Upper lobe of left lung (tissue), 6 donors: ENCODE measurements at places on chromosomes 5 and 9. TPM values are rescaled to one million over a fixed set of nuclear protein-coding genes. Genes with fewer than 3 reads are reported as not detected.

The LHX3 gene
- total RNA-seq, result not detected

- DNase-seq, result no peak
These were observed 91.7 kb downstream of the SPATA31D1 start for GRCh38 chr9:82080265-82080664.

DNA sequence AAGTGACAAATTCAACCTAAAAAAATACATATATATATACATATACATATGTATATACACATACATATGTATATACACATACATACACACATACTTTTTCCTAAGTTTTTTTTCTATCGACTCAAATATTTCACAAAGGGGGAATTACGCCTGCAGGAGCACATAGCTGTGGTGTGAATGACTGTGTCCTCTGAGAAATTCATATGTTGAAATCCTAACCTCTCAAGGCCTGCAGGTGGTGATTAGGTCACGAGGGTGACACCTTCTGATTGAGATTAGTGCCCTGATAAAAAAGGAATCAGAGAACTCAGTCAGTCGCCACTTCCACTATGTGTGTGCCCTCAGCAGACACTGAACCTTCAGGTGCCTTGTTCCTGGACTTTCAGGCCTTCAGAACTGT lies 248.7 kb downstream of the SEMA5A start:
- DNase-seq, result no peak

GRCh38 chr5:77832938-77833337 lies 56.8 kb upstream of the TBCA start:
- DNase-seq, result no peak

The RPL7A gene
- 1,468 TPM for total RNA-seq

DNA sequence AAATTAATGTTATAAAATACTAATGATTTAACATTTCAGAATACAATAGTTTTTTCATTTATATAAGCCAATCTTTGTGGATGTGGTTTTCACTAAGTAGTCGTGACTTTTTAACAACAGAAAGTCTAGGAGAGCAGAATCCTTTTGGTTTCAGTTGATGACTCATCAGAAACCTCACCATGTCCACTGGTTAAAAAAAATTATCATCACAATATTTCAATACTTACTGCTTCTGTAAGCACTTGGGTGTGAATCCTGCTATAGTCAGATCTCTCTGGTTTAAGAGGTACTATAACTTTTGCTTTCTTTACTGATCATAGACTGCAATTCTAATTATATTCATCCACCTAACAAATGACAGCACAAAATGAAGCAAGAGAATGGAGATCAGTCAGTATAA lies 77.2 kb downstream of the MRPS30 start:
- no peak for DNase-seq

DNA sequence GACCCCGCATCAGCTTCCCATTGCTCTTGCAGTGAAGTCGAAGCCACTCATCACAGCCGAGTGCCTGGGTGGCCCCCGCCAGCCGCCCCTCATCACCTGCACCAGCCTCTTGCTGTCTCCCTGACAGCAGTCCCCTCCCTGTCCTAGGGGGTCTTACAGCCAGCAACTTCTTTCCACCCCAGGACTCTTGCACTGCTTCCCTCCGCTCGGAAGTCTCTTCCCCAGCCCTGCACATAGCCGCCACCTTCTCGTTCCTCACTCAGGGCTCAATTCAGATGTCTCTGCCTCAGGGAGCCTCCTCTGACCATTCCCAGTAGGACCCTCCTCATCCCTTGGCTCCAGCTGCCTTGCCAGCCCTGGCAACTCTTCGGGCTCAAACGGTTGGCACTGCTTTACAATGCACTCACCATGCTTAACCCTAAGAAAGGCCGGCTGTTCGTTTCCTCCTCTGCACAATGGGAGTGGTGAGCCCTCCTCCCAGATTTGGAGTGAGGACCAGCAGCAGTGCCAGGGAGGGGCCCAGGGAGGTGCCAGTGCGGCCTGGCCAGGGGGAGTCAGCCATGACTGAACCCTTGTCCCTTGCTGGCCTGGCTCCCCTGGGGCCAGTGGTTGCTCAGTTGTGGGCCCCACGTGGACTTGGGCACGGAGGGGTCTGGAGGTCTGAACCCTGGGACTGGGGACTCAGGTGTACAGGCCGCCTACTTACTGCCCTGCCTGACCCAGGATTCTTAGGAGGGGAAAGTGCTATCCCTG lies 6.1 kb downstream of the TCF7 start:
- no peak for DNase-seq

GRCh38 chr9:32589083-32589723 lies 16.2 kb upstream of the NDUFB6 start:
- DNase-seq, result no peak

DNA sequence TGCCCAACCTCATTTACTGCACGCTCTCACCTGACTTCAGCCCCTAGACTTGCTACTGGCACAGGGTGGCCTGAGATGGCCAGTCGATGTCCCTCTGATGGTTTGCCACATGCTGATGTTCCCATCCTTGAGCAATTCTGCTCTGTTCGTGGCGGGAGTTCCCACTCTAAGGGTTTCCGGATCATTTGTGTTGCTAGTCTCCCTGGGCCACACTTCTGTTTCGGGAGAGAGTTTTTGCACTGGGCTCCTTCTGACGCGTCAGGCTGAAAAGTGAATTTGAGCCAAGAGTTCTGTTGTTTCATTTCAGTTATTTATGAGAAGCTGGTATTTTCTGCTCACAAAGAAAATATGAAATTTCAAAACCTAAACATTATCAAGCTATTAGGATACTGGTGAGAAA lies 597.7 kb downstream of the BNC2 start:
- no peak for DNase-seq

DNA sequence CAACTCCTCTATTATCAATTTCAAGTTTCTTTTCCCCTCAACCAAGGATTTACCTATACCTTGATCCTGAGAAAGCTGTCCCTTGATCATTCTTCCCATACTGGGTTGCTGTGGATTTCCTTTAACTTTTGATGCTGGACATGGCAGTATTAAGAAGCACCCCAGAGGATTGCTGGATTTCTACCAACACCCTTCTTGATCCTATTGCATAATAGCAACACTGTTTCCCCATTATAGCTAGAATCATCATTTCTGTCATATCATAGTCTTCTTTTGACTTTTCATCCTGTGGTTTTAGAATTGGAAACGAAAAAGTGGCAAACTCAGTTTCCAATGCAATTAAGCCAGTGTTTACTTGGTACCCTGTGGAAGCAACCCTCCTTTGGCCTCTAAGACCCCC lies 154.9 kb downstream of the ARRDC3 start:
- DNase-seq, result no peak

DNA sequence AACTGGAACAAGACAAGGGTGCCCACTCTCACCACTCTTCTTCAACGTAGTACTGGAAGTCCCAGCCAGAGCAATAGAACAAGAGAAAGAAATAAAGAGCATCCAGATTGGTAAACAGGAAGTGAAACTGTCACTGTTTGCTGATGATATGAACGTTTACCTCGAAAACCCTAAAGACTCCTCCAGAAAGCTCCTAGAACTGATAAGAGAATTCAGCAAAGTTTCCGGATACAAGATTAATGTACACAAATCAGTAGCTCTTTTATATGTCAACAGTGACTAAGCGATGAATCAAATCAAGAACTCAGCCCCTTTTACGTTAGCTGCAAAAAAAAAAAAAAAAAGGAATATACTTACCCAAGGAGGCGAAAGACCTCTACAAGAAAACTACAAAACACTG lies 306.6 kb downstream of the PLK2 start:
- no peak for DNase-seq

The FREM1 gene
- total RNA-seq, result 3.8 TPM

- DNase-seq, result no peak
These were observed 4.0 kb downstream of the PHF19 start for GRCh38 chr9:120872791-120873502.

The PCSK1 gene
- 0.20 TPM for total RNA-seq

GRCh38 chr5:144370273-144370672 lies 199.6 kb downstream of the KCTD16 start:
- DNase-seq, result no peak

DNA sequence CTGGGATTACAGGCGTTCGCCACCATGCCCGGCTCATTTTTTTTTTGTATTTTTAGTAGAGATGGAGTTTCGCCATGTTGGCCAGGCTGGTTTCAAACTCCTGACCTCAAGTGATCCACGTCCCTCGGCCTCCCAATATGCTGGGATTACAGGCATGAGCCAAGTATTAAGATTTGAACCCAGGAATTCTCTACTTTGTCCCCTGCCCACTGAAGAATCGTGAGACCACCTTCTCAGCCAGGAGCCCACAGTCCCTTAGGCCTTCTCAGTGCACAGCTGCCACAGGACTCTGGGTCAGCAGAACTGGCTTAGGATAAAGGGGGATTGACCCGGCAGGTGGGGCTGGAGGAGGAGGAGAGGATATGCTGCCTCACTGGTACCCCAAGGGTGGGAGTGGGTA lies 13.4 kb downstream of the OLFML2A start:
- DNase-seq, result no peak

GRCh38 chr5:104062621-104063377 lies 500.2 kb upstream of the NUDT12 start:
- no peak for DNase-seq

- no peak for DNase-seq
These were observed 29.2 kb downstream of the ANKS6 start for GRCh38 chr9:98767196-98767595.

The TAF11L5 gene
- not detected for total RNA-seq

The PHF24 gene
- 0.74 TPM for total RNA-seq

- DNase-seq, result no peak
These were observed 10.1 kb upstream of the CDH9 start for GRCh38 chr5:27048510-27048909.

DNA sequence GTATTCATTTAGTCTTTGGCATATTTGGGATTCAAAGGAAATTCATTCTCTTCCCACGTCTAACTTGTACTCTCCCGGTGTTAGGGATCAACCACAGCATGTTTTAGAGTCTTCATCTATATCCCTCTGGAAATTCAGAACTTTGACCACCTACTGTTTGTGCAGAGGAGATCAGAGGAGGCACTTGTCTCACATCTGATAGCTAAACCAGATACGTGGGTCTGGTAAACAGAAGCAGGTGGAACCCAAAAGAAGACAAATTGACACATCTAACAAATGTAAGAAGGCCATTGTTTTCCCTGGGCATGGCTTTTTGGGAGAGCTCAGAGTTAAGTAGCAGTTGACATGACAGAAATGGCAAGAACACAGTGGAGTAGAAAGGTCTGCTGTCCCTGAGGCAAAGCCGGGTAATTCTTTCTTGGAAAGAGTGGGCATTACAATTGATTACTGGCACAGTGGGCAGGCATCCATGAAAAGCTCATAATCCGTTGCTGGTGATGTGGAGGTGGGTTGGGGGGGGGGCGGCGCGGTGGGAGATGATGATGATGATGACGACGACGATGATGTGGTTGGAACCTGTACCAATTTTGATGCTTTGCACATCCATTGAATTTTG lies 27.5 kb downstream of the PIP5K1B start:
- DNase-seq, result no peak

The HAVCR2 gene
- 15.2 TPM for total RNA-seq

- DNase-seq, result no peak
These were observed 168.4 kb downstream of the RASEF start for GRCh38 chr9:82894548-82894947.

DNA sequence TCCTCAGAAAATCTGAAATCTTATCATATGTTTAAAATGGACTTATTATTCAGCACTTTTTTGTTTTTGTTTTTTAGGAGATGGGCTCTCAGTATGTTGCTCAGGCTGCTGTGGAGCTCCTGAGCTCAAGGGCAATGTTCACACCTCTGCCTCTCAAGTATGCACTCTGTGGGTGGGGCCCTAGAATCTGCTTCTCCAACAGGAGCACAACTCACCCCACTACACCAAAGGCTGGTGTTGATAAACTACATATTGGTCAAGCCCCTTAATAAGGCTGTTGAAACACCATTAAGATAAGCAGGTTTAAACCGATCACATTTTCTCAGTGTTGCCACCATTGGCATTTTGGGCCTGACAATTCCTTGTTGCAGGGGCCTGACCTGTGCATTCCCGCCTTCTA lies 131.6 kb downstream of the FANCC start:
- DNase-seq, result no peak

DNA sequence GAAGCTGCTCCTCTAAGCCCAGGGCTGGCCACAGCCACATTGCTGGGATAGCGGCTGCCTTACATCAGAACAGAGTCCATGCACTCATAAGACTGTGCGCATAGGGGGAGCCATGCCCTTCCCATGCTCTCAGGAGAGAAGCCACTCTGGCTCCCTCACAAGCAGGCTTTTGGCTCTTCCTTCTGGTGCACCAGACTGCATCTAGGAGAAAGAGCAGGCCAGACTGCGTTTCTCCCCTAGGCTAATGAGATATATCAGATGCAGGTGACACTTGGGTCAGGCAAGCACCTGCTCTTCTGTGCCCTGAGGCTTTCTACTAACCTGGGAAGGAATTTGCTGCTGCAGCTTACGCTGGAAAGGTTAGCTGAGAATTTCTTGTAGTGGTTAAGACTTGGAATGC lies 43.2 kb upstream of the BRINP1 start:
- no peak for DNase-seq
